ENCODE measurements at places on chromosomes 12 and 14. TPM values are rescaled to one million over a fixed set of nuclear protein-coding genes. Genes with fewer than 3 reads are reported as not detected.

GRCh38 chr12:111405859-111406473, at the start of gene SH2B3:
TSS of gene SH2B3 (plus strand) at chr12:111405923. CDS start at chr12:111418146, 12,223 bp downstream.
- peak; percentile 89 for DNase-seq

DNA sequence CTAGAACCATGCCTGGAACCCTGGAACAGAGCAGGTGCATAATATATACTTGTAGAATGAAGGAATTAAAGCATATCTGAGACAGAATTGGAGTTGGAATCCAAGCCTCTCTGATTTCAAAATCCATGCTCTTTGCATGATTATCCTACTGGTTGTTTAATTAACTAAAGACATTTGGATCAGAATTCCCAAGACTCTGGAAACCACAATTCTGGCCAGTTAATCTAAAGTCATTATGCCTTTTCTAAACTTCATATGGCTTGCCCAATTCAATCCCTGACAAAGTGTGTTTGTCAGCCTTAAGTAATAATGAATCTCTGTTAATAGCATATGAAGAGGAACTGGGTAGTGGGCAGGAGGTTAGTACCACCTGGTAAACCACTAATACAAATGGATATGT, 422.6 kb downstream of the ATP23 start:
- DNase-seq, result no peak

- no peak for DNase-seq
Observed at GRCh38 chr14:56759094-56759493, 51.2 kb downstream of the OTX2 start.

GRCh38 chr14:24734917-24735500, 101.0 kb upstream of the GZMB start:
- DNase-seq, result peak; percentile 80

Gene SLC10A1
- total RNA-seq, result not detected

Gene WIF1
- total RNA-seq, result not detected
